ENCODE measurements at places on chromosomes 13 and 19. TPM values are rescaled to one million over a fixed set of nuclear protein-coding genes. Genes with fewer than 3 reads are reported as not detected.

The LILRB4 gene
- not detected for total RNA-seq

The CRLF1 gene
- total RNA-seq, result not detected

The CEACAM16 gene
- total RNA-seq, result not detected

The DMWD gene
- total RNA-seq, result 63.8 TPM

The LILRA1 gene
- total RNA-seq, result not detected

The ATP8B3 gene
- total RNA-seq, result 12.2 TPM

The SIGLEC6 gene
- total RNA-seq, result not detected

Measured in CD4-positive, CD25-positive, alpha-beta regulatory T cell (primary cell).